ENCODE measurements at places on chromosomes 6 and 20.

GRCh38 chr6:35480176-35480575, 12.0 kb downstream of the RPL10A start:
- no peak for DNase-seq

- no peak for DNase-seq
Measured at GRCh38 chr6:152952866-152953509, 29.9 kb downstream of the FBXO5 start.

DNA sequence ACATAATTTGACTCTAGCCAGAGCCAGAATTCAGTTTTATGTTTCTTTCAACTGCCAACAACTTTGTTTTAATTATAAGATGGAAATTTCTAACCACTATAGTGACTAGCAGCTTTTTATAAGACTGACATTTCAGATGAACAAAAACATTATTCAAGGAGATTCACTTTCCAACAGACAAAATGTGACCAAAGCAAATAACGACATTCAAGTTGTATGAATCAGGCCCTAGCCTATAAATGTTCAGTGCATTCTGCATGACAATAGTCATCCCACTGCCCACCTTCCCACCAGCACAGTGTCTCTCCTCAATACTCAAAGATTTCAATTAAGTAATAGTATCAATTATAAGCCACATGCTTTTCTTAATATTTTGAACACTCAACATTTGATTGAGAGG, 200.7 kb downstream of the KHDC1L start:
- no peak for DNase-seq

DNA sequence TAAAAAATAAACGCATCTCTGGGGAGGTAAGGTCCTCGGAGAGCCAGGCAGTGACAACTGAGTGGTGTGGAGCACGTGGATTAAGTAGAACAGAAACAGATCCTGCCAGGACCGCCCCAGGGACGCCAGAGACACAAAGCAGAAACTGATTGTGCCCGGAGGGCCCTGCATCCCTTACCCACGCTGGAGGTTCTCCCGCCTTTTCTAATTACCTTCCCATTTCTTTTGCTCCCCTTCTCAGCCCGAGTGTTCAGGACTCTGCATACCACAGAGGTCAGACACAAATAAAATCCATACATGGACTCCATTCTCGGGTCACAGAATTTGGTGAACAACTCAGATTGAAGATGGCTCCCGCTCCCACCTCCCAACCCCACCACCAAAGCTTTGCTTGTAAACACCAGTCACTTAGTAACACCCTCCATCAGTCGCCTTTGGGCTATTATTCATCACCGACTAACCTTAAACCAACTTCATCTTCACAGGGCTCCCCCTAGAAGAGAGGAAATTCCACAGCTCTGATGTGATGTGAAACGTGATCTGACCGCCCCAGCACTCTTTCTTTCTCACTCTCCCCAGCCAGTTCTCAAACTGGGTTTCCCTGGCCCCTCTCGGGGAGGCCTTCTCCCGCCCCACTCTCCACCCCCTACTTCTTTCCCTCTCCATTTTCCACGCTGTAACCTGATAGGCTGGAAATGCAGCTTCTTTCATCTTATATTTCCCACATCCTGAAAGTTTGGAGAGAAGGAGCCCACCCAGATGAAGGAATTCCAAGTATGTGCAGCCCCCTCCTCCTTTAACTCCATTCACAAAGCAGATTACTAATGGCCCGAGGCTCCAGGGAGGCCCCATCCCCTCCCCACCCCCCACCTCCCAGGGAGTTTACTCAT, 32.5 kb upstream of the PIM1 start:
- no peak for DNase-seq

DNA sequence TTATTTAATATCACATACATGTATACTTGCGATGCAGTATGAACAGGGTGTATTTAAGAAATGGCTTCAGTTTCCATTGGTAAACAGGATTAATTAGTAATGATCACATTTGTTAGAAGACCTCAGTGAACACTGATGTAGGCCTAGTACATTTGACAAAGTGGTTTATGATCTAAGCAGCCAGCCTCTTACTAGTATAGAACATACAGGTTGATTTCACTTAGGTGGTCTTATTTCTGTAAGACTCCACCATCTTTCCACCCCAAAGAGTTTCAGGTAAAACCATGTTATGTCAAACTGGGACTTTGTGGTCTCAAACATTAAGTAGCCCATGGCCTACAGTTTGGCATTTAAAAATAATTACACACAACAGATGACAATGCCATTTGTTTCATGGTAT, 20.2 kb upstream of the MRPS10 start:
- no peak for DNase-seq

DNA sequence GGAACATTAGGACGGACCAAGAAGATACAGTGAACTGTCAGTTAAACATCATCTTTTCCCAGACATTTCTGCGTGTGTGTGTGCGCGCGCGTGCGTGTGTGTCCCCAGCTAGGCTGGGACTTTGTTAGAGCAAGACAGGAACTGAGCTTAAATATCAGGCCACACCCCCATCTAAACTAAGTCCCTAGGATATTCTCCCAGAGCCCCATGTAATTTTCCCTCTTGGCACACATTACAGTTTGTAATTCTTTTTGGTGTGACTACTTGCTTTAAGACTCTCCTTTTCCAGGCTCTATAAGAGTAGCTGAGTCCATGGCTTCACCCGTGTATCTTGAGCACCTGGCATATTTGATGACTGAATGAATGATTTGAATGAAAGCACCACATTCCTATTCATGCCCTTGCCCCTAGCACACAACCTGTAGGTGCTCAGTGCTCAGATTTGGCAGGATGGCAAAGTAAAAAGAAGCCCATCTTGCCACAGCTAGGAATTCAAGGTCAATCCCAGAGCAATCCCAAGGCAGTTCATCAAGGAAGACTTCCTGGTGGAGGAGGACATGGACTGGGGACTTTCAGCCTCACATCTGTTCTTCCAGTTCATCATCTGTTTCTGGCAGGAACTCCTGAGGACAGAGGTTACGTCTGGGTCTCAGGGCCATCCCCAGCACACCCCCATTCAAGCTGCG, 69.2 kb downstream of the MRPL14 start:
- no peak for DNase-seq

GRCh38 chr20:53788253-53789022, 194.8 kb upstream of the ZNF217 start:
- no peak for DNase-seq

GRCh38 chr6:151071295-151071694, 168.5 kb upstream of the AKAP12 start:
- DNase-seq, result no peak

- DNase-seq, result no peak
Measured at GRCh38 chr6:88677356-88677755, 286.1 kb downstream of the RNGTT start.

DNA sequence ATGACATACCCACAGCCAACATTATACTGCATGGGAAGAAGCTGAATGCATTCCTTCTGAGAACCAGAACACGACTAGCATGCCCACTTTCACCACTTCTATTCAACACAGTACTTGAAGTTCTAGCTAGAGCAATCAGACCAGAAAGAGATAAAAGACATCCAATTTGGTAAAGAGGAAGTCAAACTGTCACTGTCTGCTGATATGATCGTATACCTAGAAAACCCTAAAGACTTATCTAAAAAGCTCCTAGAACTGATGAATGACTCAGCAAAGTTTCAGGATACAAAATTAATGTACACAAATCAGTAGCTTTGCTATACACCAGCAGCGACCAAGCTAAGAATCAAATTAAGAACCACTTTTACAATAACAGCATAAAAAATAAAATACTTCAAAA, 60.5 kb downstream of the EYS start:
- DNase-seq, result no peak

DNA sequence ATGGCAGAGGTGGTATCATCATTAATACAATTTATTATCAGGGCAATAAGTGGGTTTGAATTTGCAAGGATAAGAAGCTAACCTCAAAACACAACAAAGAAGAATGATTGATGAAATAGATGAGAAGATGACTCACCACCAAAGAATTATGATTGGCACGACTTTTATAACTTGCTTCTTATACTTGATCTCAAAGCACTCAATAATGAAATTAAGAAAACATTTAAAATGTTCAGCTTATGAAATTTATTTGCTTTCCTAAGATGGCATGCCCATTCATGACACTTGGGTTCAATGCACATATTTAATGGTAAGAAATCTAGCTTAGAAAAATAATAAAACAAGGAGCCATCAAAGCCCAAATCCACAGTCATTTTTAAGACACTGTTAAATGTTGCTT, 477.5 kb downstream of the GJA1 start:
- DNase-seq, result no peak

DNA sequence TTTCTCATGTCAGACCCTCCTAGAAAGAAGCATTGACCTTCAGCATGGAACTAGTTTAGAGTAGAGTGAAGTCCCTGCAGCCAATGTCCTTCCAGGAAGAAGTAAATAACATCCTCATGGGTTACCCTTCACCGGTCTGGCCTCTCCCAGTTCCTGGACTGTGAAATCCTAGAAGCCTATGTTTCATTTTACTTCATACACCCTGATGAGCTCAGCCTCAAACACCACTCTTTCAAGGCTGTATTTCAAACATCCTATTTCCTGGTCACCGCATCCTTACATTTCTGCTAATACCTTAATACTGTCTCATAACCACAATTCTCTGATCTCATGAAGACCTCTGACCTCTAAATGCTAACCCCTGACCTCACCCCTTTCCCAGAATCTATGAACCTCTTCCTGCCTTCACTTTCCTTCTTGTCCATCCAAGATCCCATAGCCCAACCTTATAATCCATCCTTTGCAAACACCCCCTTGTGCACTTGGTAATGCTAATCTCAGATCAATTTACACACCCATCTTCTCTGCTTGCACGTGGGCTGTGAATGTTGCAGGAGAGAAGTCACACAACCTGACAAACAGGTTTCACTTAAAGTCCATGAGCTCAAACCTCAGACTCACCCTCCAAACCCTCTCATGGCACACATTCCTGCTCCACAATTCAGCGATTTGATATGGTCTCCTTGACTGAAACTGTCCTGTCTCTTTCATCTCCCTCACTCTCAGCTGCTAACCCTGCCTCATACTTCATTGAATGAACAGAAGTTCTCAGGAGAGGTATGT, 30.2 kb downstream of the SLC2A10 start:
- no peak for DNase-seq

DNA sequence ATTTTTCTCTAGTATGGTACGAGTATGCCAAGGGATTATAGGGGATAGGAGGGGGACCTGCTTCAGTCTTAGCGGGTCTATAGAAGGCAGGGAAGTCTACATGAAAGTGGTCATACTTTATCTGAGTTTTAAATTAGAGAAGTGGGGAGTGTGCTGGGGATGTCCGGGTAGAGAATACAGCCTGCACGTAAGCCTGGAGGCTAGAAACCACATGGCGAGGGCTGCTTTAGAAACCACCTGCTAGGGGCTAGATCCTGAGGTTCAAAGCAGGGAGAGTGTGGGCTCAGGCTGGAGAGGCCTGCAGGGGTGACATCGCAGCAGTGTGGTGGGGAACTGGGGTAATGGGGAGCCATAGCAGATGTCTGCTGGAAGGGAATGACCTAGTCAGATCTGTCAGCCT, 85.2 kb downstream of the VEGFA start:
- no peak for DNase-seq

DNA sequence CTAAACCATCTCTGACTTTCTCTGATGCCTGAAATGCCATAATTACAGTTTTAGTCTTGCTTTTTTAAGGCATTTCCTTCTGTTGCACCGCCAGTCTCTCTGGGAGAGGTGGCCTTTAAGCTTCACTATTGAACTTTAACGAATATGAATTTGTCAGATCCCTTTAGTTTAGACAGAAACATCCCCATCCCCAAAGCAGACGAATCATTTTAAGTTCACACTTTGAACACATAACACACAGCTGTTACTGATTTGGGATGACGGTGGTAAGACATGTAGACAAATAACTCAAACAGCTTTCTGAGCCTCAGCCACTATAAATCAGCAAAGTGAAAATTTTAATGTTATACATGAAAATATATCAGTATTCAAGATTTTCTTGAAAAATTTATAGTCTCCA, 7.2 kb upstream of the IPCEF1 start:
- no peak for DNase-seq

- no peak for DNase-seq
Measured at GRCh38 chr6:127547215-127547614, 28.1 kb upstream of the MTCL3 start.

GRCh38 chr20:16311756-16312155, 261.5 kb downstream of the KIF16B start:
- DNase-seq, result no peak

DNA sequence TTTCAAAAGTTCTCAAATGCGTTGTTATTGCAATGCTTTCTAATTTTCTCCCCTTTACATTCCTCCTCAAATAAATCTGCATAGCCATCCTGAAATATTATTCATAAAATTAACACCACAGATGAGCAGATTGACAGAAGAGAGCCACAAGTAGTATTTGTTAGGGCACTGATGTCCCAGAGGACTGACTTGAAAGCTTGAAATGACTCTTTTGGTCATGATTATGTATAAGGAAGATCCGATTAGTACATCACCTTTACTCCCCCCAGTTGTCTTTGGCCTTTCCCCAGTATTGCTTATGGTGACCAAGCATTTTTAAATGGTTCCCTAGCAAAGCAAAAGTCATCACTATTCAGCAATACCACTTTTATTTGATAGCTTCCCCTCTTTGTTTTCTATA, 187.6 kb downstream of the ADAT2 start:
- DNase-seq, result no peak

Measured in stimulated activated CD8-positive, alpha-beta memory T cell treated with anti-CD3 and anti-CD28 coated beads, Interleukin-12 subunit alpha, Interleukin-12 subunit beta, amount 100 ng/mL, for 1 hour (primary cell).